ENCODE measurements at places on chromosomes 5 and 9. TPM values are rescaled to one million over a fixed set of nuclear protein-coding genes. Genes with fewer than 3 reads are reported as not detected.

FBP1 gene
- not detected for total RNA-seq

FOXD4 gene
- total RNA-seq = 0.23 TPM

LMX1B gene
- total RNA-seq = not detected

CEMIP2 gene
- 44.2 TPM for total RNA-seq

STK32A gene
- total RNA-seq = not detected

GARNL3 gene
- 1.8 TPM for total RNA-seq

NDOR1 gene
- 38.6 TPM for total RNA-seq

DCTN4 gene
- 40.6 TPM for total RNA-seq

TSSK1B gene
- not detected for total RNA-seq
